Activated T-cell treated with anti-CD3 and anti-CD28 coated beads, Interleukin-2, amount 50 U/mL, for 4 hours (primary cell): ENCODE measurements at places on chromosomes 13 and 19. TPM values are rescaled to one million over a fixed set of nuclear protein-coding genes. Genes with fewer than 3 reads are reported as not detected.
A peak's percentile ranks its signal among the peaks of the same experiment; 100 is the strongest.

ZNF628 gene
- total RNA-seq, result 12.1 TPM

IFNL4 gene
- total RNA-seq, result not detected

NFKBIB gene
- 174 TPM for total RNA-seq

PCDH20 gene
- not detected for total RNA-seq

ZNF726 gene
- 7.3 TPM for total RNA-seq

SLITRK5 gene
- 0.03 TPM for total RNA-seq

SBK2 gene
- not detected for total RNA-seq

SIGLEC10 gene
- 0.63 TPM for total RNA-seq

RNF17 gene
- not detected for total RNA-seq

CBARP gene
- 1.1 TPM for total RNA-seq

MAB21L1 gene
- not detected for total RNA-seq

SIGLECL1 gene
- not detected for total RNA-seq

PIAS4 gene
- 35.3 TPM for total RNA-seq

- no peak for DNase-seq
Measured at GRCh38 chr13:59211606-59212005, 952.1 kb downstream of the DIAPH3 start.

DNA sequence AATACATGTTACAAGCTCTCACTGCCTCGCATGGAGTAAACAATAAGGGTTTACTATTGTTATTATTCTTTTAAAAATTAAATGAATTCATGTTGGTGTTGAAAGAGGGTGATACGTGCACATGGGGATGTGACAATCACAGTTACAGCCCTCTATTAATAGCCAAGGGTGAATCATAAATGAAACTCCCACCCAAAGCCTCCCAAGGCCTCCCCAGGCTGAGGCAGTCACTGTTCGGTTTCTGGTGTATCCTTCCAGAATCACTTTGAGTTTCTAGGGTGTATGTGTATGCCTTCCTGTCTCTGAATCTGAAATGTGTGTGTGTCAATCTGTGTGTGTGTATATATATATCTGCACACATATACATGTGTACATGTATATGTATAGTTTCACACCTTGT is 73.4 kb downstream of the AKAP11 start:
- DNase-seq, result no peak

- no peak for DNase-seq
Measured at GRCh38 chr13:40445557-40445990, 220.9 kb downstream of the FOXO1 start.

DNA sequence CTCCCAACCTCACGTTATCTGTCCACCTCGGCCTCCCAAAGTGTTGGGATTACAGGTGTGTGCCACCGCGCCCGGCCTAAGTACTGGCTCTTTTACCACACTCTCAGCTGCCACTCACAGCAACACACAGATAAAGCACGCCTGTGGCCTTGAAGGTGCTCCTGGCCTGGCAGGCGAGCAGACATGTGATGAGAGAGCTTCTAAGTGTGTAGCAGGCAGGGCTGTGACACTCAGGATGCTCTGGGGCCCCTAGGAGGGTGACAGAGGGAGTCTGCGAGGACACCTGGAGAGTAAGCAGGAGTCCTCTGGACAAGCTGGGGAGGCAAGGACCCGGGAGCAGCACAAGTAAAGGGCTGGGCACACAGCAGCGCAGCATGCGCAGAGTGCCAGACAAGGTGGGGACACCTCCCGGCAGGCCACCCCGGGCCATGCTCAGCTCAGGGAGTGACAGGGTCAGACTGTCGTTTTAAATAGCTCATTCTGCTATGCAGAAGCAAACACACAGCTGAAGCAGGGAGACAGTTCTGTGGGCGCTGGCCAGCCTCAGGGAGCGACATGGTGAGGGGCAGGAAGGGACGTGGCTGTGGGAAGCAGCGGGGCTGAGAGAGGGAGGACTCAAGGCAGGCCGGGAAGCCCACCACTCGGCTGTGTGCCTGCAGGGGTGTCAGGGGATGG is 26.5 kb downstream of the MED26 start:
- DNase-seq, result no peak

GRCh38 chr13:110396476-110396875 is 89.4 kb downstream of the COL4A2 start:
- DNase-seq, result no peak

DNA sequence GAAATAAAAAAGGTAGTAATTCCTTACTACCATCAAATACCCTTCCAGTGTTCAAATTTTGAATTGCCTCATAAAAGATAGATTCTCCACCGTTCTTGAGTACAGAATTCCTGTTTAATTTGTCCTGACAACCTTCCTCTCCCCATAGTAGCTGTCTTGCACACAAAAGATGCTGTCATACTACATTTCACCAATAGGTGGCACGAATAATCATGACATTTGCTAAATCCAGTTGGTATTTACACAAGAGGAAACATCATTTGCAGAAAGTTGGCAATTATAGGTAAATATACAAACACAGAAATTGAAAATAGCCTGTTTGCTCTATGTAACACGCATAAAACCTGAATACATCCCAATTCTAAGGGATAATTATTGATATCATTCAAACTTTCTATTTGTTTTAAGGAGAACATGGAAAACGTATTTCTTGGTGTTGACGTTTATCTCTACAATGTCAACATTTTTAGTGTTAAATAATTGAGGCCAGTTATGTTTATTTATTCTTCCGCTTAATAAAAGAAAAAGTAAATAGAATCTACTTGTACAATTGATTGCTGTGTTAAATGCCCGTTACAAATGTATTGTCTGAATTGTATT is 58.3 kb upstream of the CLDN10 start:
- DNase-seq, result no peak

- no peak for DNase-seq
Measured at GRCh38 chr13:99984461-99985240, 3.1 kb downstream of the ZIC2 start.

DNA sequence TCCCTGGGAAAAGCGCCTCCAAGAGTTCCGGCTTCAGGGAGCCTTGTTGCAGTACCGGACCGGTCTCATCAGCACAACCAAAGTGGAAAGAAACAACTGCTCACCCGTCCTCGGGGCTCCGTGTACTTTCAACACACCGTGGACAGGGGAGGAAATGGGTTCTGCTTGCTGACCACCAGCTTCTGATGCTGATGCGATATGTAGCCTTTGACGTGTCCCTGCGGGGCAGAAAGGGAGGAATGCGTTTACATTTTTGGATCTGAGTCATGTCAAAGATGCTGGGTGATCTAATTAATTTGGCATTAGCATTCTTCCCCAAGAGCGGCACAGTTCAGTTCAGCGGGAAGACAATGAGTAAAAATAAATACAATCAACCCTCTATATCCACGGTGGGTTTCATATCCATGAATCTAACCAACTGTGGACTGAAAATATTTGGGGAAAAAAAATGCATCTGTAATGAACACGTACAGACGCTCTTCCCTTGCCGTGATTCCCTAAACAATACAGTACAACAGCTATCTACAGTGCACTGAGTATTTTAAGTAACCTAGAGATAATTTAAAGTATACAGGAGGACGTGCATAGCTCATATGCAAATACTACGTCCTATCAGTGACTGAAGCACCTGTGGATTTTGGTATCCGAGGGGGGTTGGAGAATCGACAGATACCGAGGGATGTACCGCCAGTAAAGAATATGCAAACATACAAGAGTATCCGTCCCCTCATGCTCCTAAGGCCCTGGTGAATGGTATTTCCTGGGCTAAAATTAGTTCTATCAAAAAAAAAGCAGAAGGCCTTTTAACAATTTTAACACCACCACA is 19.8 kb downstream of the PROZ start:
- DNase-seq, result no peak

GRCh38 chr19:27776020-27776419 is 1436.9 kb downstream of the UQCRFS1 start:
- DNase-seq, result no peak

- no peak for DNase-seq
Measured at GRCh38 chr13:95447814-95448213, 104.7 kb upstream of the CLDN10 start.

- DNase-seq, result no peak
Measured at GRCh38 chr13:32317716-32318465, 2.6 kb downstream of the BRCA2 start.

DNA sequence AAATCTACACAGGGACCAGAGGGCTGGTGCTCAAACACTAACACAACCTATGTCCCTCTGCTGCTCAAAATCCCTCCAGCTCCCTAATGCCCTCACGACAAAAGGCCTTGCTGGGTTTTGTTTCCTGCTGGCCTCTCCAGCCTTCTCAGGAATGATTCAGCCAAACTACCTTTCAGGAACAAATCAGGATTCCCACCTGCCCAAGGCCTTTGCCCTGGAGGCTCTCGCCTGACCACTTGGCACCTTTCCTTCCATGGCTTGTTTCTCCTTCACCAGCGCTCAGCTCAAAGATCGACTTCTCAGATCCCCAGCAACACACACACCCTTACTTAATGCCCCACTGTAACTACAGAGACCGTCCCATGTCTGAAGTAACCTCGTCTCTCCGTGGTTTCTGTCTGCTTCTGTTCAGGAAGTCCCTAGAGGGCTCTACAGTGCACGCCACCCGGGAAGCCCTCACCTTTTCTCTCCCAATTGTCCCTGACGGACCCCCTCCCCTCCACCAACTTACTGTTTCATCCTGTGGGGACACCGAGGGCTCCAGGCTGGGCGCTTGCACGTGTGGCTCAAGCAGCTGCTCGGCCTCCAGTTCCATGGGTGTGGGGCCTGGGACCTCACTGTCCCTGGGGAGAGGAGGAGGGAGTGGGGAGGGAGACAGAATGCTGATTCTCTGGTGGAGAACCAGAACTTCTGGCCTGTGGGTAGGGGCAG is 3.2 kb upstream of the SIX5 start:
- DNase-seq, result no peak

DNA sequence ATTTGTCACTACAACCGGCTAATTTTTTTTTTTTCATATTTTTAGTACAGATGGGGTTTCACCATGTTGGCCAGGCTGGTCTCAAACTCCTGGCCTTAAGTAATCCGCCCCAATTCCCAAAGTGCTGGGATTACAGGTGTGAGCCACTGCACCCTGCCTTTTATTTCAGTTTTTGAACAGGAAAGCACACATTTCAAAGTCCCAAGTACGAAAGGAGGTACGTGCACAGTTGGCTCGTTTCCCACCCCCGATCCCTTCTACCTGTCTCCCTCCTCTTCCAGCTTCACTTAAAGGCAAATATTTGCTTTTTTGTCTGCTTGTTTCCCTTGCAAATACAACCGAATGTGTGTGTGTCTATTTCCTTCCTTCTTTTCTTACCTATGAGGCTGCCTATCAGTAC is 30.5 kb downstream of the ZIC5 start:
- DNase-seq, result no peak

DNA sequence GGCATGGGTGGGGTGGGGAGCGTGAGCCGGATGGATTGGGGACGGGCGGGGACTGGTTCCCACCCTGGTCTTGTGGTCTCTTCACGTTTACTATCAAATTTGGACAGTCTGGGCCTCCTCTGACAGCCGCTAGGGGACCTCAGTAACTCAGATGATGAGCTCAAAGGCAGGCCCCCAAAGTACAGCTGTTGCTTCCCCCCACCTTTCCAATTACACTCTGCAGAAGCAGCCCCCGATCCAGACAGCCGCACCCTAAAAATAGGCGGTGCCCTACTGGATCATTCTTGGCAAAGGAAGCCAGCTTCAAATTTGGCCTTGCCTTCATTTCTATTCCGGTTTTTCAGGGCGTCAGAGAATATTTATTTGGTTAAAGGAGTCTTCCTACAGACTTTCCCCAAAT is 1.9 kb upstream of the FOXO1 start:
- peak; percentile 21 for DNase-seq

- DNase-seq, result peak; percentile 72
Measured at GRCh38 chr19:48330012-48330681, 4.8 kb downstream of the EMP3 start.
